ENCODE measurements at places on chromosomes 1 and 21. TPM values are rescaled to one million over a fixed set of nuclear protein-coding genes. Genes with fewer than 3 reads are reported as not detected.

Gene DISP1
- 9.3 TPM for total RNA-seq

Gene BGLAP
- total RNA-seq, result 5.8 TPM

Gene NES
- 33.9 TPM for total RNA-seq

Gene LAD1
- total RNA-seq, result 35.3 TPM

Gene COL18A1
- total RNA-seq, result 271 TPM

Gene EPHA10
- 6.2 TPM for total RNA-seq

Gene RAD54L
- 17.3 TPM for total RNA-seq

Gene MXRA8
- 24.3 TPM for total RNA-seq

Gene OLIG2
- 1.4 TPM for total RNA-seq

Gene OR2T2
- total RNA-seq, result not detected

Gene ADCY10
- 0.55 TPM for total RNA-seq

Gene CYP4Z1
- not detected for total RNA-seq

Gene KIRREL1
- total RNA-seq, result 46.3 TPM

Gene S100A7
- not detected for total RNA-seq

Gene LTN1
- total RNA-seq, result 29.2 TPM

Gene SIM2
- total RNA-seq, result 0.38 TPM

Gene PLD5
- 3.0 TPM for total RNA-seq

Gene TBX19
- total RNA-seq, result 2.3 TPM

Gene F5
- 2.9 TPM for total RNA-seq

Gene ILDR2
- total RNA-seq, result 1.7 TPM

Gene ISG20L2
- 38.9 TPM for total RNA-seq
